ENCODE measurements at places on chromosomes 3 and 15.

DNA sequence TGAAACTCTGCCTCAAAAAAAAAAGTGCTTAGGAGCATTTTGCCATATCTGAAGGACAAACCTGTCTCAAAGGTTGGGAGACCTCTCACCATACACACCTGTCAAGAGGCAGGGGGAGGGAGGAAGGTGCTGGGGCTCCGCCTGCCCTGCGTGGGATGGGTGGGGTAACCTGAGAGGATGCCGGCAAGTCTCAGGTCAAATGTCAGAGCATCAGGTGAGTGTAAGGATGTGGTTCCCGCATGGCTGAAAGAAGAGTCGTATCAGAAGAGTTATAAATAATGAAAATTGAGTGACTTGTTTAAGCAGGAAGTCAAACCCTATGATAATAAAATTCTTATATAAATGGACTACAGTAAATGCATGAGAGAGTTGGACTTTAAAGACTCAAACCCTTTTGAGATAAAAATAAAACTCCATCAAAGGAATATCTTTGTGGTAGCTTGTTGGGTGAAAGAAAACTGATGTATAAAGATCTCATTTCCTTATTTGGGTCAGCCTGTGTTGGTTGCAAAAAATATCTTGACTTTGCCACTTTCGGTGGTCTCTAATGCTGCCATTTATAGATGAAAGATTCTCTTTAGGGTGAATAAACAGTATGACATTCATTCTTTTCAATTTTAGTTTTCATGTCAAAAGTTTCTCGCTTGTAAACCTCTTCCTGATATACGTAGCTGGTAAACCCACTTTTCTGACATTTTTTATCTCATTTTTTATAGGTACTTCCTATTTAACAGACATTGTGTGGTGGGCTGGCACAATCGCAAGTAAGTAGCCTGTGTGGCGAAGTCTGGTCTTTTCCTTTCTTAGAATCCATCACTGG is 23.8 kb downstream of the NIPA1 start:
- DNase-seq = no peak

DNA sequence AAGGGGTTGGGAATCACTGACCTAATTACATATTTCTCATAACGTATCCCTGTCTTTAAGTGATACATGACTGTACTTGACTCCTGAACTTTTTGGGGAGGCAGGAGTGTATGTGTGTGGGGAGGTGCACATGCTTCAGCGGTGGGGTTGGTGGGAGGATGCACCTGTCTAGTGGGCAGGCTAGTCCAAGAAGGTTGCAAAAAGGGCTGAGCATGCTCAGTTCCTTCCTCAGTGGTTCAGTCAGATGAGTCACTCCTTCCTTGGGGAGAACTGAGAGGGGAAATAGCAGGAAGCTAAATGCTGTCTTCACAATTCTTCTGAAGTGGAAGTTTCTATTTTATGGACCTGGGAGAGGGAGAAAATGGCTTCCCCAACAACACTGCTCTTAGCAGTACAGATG is 24.6 kb upstream of the AP4E1 start:
- no peak for DNase-seq

DNA sequence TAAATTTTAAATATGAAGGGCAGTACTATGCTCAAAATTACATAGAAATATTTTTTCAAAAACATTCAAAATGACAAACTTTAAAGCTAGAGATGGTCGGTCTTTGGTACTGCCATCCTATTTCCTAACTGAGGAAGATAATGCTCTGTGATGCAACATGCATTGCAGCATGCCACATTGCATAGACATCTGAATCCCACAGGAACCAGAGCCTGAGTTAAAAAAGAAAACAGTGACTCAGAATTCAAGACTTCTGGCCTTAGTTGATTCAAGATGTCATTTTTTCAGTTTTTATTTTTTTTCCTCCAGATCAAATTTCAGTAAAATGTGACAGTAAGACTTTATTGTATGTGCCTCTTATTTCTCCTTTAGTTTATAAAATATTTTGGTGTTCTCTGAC is 33.1 kb downstream of the TP63 start:
- DNase-seq = no peak

DNA sequence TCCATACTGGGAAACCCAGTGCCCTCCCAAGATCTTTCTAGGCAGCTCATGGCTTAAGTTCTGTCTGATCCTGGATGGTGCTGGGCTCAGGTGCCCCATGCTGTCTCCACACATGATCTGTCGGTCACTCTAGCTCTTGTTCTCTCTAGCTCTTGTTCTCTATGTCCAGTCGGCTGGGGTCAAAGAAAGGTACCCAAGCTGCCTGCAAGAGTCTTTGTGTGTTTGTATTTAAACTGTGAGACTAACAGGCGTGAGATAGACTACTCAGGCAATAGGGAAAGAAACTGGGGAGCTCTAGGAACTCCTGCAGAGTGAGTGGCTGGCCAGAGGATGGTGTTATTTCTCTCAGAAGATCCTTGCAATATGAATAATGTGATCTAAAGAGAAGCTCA is 40.2 kb downstream of the GPR156 start:
- no peak for DNase-seq

DNA sequence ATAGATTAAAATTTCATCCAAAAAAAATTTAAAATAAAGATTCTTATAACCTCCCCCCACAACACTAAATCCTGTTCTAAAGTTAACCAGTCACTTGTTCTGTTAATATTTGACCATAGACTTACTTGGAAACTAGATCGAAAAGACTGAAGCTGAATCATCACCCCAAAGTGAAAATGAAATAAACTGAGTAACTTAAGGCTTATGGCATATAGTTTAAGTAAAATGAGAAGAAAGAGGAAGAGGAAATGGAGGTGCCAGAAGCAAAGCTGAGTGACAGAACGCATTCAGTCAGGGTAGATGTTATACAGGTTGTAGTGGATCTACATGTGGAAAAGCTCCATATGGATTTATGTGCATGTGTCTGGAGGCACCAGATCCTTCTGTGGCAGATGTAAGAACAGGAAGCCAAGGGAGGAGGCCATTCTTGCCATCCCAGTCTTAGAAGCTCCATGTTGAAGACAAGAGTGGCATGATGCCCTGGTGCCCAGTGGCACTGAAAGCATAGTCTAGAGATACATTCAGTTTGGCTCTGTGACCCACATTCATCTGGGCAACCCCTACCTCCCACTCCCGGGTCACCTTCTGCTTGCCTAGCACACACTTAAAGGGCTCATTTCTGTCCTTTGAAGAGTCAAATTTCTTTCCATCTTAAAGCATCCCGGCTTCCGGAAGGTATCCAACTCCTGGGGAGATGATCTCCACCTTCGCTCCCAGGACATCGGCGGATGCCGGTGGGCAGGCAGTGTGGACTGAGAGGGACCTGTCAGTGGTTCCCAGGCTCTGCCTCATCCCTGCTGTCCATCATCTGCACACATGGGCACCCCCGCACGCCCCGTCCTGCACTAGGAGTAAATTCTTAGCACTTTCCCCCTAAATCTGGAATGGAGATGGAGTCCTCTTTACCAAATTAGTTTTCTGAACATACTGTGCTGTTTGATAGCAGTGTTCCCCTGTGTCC is 90.8 kb downstream of the NEO1 start:
- no peak for DNase-seq

GRCh38 chr3:57173687-57174086 is 8.5 kb upstream of the IL17RD start:
- no peak for DNase-seq

DNA sequence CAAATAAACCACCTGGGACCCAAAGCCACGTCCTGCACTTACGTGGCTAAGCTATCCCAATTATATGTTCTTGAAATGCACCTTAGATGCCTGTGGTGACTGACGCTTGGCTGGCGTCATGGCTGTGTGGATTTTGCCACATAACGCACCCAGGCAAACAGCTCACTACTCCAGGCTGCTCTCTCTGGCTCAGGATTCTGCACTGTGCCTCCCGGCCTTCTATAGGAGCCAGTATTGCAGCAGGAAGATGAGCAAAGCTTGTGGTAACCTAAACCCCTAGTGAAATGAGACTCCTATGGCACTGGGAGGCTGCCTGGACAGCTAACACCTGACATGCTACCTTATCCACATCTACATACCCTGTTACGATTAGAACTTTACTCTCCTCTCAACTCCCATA is 179.3 kb downstream of the THRB start:
- DNase-seq = no peak
